ENCODE measurements at places on chromosomes 5 and 9.

GRCh38 chr5:80607832-80608231 lies 37.8 kb upstream of the ANKRD34B start:
- DNase-seq: no peak

DNA sequence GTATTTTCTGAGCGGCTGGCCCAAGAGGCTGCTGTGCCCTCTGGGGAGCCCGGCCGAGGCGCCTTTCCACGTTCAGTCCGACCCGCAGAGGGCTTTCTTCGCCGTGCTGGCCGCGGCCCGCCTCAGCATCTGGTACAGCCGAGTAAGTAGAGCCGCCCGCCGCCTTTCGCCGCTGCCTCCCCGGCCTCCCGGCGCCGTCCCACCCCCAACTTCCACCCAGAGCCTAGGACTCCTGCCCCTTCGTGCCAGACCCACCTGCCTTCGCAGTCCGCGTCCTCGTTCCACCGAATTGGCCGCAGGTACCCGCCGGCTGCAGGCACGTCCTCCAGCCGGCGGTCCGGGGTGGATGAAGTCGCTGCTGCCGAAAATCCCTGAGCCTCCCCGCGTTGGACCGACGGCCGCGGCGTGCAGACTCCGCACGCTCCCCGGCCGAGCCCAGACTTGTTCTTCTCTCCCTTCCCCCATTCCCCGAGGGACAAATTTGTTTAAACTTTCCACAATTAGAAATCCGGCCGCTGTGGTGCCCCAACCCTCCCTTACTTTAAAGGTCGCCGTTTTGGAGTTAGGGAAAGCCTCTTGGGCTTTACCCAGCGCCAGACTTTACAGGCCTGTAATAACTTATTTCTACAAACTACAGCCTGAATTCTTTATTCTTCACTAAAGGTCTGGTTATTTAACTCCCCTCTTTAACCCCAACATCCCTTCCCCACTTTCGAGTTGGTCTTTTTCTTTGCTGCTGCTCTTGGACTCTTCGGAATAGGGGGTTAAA lies 589 bp downstream of the RIC1 start:
- DNase-seq: peak; percentile 25

DNA sequence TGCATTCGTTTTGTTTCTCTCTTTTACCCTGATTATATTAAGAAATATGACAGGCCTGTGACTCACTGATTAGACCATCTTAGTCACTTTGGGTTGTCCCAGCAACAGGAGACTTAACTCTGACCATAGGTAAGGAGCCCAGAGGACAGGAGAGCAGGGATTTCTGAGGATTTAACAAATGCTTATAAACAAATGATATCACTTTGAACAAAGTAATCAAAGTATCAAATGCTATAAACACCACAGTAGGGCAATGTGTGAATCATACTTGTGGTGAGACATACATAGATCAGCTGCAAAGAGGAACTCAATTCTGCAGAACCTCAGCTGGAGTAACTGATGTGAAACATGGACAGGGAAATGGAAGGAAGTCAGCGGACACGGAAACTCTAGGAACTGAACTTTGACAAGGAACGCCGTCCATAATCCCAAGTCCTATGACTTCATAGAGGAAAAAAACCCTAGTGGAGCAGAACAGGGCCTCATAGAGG lies 190.6 kb upstream of the MSX2 start:
- DNase-seq: no peak

DNA sequence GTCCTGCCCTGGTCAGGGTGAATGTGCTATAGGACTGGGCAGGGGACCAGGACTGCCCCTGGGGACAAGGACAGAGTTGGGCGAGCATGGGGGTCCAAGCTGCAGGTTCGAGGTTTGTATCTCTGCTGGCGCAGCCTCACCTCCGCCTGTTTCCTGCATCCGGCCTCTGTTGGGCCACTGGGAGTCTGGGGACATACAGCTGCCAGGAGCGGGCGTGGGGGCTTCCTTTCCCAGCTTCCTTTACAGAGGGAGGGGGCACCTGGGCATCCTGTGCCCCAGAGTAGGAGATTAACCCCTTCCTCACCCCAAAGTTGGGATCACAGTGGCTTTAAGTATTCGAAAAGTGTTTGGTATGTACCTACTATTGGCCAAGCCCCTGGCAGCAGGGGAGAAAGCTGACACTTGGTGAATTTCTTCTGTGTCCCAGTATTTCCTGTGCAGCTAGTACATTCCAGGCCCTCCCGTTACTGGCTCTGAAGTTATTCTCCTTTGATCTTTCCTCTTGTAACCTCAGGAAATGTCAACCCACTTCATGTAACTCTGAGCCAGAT lies 19.0 kb downstream of the OLFML2A start:
- DNase-seq: no peak

DNA sequence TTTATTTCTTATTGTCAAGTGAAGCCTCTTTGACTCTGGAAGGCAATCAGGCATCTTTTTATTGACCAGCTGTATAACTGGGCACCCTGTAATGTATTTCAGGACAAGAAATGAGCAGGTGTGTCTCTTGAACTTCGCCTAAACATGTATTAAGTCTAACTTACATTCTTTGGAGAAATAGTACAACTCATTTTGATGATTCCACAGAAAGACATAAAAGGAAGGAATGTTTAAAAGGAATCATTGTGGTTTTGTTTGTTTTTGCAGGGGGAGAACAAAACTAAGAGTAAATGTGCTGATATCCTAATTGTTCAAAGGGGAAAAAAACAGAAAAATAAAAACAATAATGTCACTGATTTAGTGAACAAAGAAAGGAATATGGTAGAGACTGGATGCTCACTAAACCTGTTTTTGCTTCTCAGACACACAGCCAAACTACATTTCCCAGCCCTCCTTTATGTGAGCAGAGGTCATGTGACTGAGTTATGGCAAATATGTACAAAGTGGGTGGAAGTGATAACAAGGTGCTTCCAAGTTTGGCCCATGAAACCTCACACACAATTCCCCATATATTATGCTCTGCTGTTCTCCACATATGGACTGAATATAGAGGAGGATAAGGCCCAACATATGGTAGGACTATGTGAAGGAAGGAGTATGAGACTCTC lies 150.6 kb upstream of the ACOT12 start:
- no peak for DNase-seq

Data from cortex of kidney (tissue), 1 donor.